ENCODE measurements at places on chromosomes 1 and 21.

GRCh38 chr1:32372149-32372756 is 9.9 kb downstream of the TSSK3 start:
- DNase-seq = peak; percentile 35

DNA sequence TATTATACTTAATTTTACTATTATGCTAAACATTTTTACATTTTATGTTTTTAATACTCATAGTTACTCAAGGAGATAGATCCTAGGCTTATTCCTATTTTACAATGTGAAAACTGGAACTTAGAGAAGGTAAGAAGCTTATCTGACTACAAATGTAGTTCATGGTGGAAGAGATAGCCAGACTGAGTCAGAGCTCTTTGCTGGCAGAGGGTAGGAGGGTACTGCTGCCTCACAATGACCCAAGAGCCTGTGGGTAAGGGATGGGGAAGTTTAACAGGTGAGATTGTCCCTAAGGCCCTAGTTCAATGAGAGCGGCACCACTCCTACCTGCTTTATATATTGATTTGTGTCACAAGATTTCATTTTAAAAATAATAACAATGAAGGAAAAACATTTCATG is 34.1 kb upstream of the NEK7 start:
- no peak for DNase-seq

- no peak for DNase-seq
Observed at GRCh38 chr1:245552331-245552730, 397.5 kb downstream of the KIF26B start.

DNA sequence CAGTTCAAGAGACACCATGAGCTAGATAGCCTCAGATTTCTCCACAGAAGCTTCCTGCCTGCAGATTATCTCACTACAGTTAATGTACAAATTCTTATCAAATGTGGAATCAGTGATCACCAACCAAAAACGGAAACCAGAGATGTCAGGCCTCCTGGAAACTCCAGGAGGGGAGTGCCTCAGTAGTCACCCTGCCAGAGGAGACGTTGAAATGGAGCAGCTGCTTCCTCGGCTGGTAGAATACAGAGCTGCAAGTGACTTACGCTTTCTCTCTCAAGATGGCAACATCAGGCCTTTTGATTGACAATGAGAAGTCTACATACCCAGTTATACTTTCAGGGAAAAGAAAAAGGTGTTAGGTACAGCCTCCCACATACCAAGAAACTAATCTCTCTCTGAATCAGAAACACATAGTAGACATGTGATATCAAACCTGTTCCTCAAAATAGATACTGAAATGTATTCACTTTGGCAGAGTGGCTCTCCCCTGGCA is 52.2 kb downstream of the ACP6 start:
- DNase-seq = peak; percentile 55

DNA sequence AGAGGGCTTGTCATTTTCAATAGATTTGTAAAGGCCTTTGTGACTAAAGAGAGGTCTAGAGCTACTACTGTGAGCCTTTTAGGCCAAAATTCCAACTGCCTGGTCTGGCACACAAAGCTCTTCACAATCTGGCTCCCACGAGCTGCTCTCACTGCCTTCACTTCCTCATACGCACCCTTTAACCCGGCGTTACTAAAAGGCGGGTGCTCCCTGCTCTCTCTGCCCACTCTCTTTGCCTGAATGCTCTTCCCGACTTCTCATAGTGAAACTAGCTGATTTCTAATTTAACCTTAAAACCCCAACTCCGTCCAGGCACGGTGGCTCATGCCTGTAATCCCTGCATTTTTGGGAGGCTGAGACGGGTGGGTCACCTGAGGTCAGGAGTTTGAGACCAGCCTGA is 14.2 kb downstream of the BSDC1 start:
- DNase-seq = no peak

- no peak for DNase-seq
Observed at GRCh38 chr1:12180903-12181302, 14.1 kb downstream of the TNFRSF1B start.

GRCh38 chr1:118042501-118042900 is 113.0 kb downstream of the WDR3 start:
- DNase-seq = no peak

GRCh38 chr1:61085206-61085982 is 3.0 kb downstream of the NFIA start:
- DNase-seq = no peak

DNA sequence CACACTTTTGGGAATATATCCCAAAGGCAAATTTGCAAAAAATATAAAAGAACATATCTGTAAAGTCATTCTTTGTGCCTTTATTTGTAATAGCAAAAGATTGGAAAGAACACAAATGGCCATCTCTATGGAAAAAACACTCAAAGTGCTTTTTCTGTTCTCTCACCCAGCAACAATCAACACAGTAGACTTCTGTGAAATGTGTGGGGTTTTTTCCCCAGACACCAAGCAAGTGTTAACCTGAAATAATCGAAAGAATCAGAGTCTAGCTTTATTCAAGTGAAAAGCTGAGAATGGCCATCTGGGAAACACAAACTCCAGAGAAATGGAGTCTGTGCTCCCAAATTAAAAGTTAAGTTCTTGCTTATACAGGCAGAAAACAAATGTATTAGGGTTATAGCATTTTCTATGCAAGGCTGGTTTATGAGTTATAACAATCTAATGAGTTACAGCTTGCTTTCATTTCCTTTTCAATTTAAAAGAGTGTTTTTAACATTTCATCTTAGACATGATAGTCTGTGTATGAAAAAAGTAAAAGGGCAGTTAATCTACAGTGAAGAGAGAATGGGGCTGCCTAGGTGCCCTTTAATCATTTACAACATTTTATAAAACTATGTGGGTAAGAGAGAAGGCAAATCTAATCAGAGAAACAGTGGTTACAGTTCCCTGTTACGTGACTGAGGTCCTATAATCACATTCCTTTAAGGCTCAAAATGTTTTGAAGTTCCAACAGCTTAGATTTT is 46.6 kb downstream of the SLC30A7 start:
- no peak for DNase-seq

GRCh38 chr1:24905355-24905978 is 24.6 kb downstream of the RUNX3 start:
- peak; percentile 1 for DNase-seq

All from activated naive CD4-positive, alpha-beta T cell treated with Interleukin-2 at 50 U/mL for 16 hours (primary cell).